ENCODE measurements at places on chromosomes 16 and 17.

- no peak for DNase-seq
These were observed 4.7 kb upstream of the RBBP6 start for GRCh38 chr16:24534620-24535019.

DNA sequence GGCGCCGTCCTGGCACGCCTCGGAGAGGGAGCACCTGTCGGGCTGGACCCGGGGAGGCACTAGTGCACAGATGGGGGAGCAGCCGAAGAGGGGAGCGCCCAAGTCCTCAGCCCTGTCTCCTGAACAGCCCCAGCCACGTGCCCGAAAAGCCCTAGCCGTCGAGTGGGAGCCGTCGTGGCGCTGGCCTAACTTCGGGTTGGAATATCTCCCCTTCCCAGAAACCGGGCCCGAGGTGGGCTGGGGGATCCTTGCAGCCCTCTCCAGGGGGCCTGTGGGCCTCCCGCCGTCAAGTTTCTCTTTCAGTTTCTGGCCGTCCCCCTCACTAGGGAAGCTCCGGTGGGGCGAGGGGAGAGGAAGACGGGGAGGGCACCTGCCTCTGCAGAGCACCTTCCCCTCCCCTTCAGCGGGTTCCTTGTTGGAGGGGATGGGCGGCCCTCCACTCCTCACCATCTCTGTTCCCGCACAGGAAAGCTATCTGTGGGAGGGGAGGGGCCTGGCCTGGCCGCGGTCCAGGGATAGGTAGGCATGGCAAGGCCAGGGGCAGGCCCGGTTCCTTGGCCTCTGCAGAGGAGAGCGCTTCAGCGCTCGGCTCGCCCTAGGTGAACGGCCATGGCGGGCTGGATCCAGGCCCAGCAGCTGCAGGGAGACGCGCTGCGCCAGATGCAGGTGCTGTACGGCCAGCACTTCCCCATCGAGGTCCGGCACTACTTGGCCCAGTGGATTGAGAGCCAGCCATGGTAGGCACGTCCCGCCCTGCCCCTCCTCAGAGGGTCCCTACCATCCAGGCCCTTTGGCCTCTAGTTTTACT lies 709 bp downstream of the STAT5A start:
- peak; percentile 75 for DNase-seq

DNA sequence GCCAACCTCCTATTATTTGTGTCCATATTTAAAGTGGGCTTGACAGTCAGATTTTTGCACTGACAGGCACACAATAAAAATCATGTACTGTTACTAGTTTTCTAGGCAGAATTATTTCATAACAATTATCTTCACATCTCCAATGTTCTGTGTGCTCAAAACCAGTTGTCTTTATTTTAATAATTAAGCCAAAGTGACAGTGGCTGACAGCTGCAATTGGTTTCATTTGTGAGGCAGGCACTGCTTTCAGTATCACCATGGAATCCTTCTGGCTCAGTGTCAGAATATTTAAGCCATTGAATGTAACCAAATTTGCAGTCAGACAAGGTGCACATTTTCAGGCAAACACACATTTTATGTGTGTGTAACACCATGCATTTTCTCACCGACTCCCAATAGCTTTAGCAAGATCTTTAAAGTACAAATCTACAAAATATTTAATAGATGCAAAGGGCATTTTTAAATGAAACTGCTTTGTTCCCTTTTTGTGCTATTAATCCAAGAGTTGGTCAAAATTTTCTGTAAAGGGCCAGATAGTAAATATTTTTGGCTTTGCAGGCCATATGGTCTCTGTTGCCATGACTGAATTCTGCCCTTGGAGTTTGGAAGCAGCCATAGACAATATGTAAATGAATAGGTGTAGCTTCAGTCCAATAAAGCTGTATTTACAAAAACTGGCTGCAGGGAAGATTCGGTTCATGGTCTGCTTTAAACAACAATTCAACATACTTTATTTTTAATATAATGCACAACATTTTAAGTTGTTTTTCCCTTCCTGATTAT lies 486.0 kb downstream of the KCNJ2 start:
- no peak for DNase-seq

- no peak for DNase-seq
These were observed 11.1 kb downstream of the NACA2 start for GRCh38 chr17:61579961-61580360.

GRCh38 chr16:31428279-31428597 lies at the start of gene COX6A2:
TSS of gene COX6A2 (minus strand) at chr16:31428360. CDS start at chr16:31428325, 35 bp downstream.
- DNase-seq, result no peak

- DNase-seq, result no peak
These were observed 174.3 kb upstream of the NLRP1 start for GRCh38 chr17:5758651-5759050.

DNA sequence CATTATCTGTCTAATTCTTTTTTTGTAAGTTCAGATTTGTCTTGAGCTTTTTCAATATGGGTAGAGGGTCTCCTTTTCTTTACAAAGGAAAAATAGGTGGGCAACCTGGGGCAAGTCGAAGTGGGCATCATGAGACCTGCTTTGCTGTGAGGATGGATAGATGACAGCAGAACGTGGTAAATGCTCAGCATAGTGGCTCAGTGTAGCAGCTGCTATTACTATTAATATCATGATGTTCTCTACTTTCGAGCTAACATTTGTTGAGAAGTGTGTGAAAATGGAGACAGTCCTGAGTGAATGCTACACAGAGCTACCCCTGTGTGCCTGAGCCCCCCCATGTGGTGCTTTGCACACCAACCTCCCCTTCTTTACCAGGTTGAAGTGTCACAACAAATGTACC lies 39.0 kb upstream of the LGALS9 start:
- no peak for DNase-seq

DNA sequence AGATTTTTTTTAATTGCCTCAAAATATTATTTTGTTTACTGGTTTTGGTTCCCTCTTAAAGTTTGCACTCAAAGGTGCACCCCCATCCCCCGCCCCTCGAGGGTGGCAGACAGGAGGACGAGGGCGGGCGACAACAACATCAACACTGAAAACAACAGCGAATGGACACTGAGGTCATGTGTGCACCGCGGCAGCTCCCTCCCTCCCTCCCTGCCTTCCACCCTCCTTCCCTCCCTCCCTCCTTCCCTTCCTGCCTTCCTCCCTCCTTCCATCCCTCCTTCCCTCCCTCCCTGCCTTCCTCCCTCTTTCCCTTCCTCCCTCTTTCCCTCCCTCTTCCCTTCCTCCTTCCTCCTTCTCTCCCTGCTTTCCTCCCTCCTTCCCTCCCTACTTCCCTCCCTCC lies 1.5 kb upstream of the OSGIN1 start:
- DNase-seq, result no peak

All from CD4-positive, alpha-beta T cell treated with Interleukin-6 for 4 hours (primary cell).